ENCODE measurements at places on chromosomes 11 and 22. TPM values are rescaled to one million over a fixed set of nuclear protein-coding genes. Genes with fewer than 3 reads are reported as not detected.
A peak's percentile ranks its signal among the peaks of the same experiment; 100 is the strongest.

Gene CLTCL1
- 9.8 TPM for total RNA-seq

Gene APOBEC3B
- total RNA-seq: not detected

- peak; percentile 59 for DNase-seq
Measured at GRCh38 chr11:62694455-62695167, 5.3 kb upstream of the LRRN4CL start.

DNA sequence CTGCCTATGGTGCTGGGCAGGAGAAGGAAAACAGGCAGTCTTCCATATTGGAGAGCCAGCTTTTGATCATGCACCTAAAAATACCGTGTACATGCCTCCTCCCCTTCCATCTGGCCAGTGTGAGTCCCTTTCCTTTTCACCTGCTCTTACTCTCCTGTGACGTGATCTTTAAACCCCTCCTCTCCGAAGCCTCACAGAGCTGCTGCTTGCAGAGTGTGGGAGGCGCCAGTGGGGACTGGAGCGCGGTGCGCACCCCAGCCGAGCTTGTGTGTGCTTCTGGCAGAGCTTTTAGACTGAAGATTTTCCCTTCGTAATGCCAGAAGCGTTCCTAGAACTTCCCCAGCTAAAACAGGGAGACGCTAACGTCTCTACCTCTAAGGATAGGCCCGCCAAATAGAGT lies 29.8 kb downstream of the MUC6 start:
- no peak for DNase-seq

GRCh38 chr11:91421641-91422040 lies 803.0 kb upstream of the FAT3 start:
- DNase-seq: no peak

DNA sequence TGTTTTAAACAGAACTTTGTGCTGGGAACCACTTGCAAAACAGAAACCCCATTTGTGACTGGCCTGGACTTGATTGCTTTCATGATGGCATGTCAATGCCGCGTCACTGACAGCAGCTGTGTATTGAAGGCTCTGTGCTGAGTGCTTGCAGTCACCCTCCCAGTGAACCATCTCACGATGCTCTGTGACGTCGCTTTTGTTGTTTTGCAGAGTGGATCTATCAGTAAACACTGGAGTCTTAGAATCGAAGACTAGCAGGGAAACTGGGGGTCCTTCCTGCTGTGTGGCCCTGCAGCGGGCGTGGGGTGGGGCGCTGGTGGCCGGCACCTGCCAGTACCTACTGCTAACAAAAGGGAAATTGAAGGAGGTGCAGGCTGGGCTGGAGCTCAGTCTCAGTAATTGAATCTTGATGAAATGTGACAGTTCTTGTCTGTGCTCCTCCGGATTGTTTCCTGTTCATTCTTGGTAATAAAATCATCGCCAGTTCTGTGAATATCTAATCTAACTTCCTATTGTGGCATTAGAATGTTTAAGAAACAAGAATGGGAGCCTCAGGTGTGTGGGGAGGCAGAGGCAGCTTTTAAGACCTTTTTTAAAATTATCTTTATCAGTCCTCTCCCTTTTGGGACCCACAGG lies 50.5 kb upstream of the PARVG start:
- no peak for DNase-seq

GRCh38 chr22:41048791-41049717 lies 43.3 kb upstream of the EP300 start:
- no peak for DNase-seq

GRCh38 chr22:44245438-44245837 lies 64.7 kb downstream of the PARVG start:
- DNase-seq: no peak

- DNase-seq: no peak
Measured at GRCh38 chr11:9643751-9644150, 20.1 kb upstream of the SWAP70 start.

- no peak for DNase-seq
Measured at GRCh38 chr11:132780046-132780445, 752.3 kb downstream of the OPCML start.

Gene BIK
- total RNA-seq: not detected

GRCh38 chr22:35984183-35985175 lies 44.1 kb downstream of the RBFOX2 start:
- DNase-seq: no peak

DNA sequence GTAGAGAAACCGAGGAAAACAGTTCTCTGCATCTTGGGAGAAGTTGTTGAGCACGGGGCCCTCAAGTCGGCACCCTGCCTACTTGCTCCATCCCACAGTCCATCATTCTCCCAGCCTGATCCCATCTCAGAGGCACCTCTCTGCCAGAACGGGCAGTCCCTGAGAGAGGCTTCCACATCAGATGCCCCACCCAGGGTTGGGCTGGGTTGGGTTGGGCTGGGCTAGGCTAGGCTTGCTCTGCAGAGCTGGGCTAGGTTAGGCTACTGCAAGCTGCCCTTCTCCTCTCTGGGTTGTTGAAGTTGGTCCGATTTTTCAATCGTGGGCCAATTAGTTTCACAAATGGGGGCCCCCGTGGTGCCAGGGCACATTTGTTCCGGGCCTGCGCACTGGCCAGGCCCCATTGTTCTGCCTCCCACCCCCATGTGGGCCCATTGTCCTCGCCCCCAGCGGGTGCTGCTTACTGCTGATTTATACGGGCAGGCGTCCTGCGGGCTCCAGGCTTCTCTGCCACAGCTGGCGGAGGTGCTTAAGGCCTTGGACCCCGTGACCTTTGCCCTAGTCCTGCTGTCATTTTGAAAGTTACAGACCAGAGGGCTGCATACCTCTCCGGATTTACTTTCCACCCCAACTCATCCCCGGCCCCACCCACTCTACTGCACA lies 63.7 kb upstream of the NNMT start:
- no peak for DNase-seq

DNA sequence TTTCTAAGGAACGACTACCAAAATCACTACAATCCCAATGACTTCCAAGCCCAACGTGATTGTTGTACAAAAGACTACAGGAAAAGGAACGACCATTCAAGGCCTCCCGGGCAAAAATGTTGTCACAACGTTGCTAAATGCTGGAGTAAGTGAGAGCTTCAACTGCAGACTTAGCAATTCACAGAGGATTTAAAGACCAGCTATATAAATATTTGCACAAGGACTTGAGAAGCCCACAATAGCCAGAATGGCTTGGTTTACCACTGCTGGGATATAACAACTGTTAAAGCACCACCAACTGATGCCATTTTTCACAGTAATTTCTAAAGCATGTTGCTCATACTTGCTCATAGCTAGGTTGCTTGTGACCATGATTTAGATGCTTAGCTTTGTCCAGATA lies 78.3 kb downstream of the EMSY start:
- DNase-seq: no peak
